Inflammatory macrophage treated with lipopolysaccharide for 4 hours (primary cell): ENCODE measurements at places on chromosomes 6 and 20.

GRCh38 chr6:119267126-119267905 is 82.2 kb downstream of the MAN1A1 start:
- DNase-seq: no peak

GRCh38 chr20:37484331-37484730 is 36.7 kb upstream of the NNAT start:
- peak; percentile 96 for DNase-seq

DNA sequence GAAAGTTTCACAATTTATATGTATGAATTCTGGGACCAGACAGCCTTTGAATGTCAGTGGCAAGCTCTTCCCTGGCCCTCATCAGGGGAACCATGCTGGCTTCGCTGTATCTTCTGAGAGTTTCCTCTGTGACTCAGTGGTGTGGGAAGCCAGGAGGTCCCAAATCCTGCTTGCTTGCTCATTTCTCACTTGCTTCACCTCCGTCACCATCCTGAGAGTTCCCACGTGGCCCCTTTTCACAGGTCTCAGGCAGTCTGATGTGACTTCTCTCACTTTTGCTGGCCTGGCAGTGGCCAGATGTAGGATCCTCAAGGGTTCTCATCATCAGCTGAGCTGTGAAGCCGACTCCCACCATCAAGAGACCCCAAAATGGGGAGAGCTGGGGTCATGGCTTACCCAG is 28.4 kb upstream of the RIN2 start:
- no peak for DNase-seq

DNA sequence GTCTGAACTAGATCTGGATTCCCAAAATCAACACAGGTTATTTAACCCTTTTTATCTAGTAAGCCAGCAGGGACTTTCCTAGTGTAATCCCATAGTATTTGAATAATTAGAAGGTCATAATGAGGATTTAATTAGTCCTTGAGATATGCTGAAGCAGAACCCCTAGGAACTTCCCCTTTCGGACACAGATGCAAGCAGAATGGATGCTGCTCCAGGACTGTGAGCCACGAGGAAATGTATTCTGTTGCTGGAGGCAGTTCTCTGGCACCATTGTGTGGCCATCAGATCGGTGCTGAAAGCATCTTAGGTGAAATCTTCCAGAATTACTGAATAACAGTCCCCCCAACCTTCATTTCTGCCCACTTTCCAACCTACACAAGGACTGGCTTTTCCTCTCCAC is 206.9 kb downstream of the TMEM242 start:
- no peak for DNase-seq

DNA sequence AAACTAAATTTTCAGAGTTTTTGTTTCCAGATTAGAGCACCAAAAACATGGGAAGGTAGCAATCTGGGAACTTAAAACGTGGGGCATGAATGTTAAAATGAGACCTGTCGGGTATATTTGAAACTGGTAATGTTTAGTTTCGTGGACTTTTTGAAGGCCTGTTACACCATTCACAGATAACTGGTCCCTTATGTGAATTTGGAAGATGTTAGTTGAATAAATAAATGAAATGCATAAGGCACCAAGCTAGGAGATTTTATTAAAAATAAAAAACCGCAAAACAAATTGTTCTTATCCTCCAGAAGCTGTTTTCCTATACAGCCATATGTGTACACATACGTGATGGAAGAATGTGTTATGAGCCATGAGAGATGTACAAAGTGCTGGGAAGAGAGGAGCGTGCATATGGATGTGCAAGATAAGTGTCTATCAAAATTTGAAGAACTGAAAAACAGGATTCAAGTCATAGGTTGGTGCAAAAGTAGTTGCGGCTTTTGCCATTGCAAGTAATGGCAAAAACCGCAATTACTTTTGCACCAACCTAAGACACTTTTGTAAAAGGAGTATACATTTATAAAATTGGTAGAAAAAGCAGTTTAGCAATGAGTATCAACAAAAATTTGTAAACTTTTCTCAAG is 700 bp upstream of the MCUR1 start:
- DNase-seq: peak; percentile 37

DNA sequence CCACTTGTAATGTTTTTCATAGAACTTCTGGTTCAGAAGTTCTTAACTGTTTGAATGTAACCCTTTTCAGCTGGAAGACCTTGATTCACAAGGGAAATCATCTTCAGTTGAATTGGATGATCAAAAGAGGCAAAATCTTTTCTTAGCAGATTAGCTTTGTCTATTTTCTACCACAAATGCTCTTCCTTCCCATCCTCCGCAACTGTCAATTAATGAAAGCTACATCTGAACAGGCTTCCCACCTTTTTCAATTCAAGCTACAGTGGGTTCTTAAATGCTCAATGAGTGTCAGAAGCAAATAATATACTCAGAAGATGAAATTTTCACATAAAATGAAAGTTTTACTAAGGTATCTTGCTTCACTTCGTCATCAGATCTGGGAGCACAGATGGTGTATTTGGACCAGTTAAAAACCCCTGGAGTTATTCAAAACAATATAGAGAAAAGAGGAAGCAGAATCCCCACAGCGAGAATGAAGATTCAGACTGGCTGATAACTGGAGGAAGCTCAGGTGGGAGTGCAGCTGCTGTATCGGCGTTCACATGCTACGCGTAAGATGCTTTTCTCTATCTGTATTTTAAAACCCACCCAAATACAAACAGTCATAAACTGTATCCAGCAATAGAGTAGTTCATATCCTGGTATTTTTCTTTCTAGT is 19.4 kb downstream of the QRSL1 start:
- no peak for DNase-seq

DNA sequence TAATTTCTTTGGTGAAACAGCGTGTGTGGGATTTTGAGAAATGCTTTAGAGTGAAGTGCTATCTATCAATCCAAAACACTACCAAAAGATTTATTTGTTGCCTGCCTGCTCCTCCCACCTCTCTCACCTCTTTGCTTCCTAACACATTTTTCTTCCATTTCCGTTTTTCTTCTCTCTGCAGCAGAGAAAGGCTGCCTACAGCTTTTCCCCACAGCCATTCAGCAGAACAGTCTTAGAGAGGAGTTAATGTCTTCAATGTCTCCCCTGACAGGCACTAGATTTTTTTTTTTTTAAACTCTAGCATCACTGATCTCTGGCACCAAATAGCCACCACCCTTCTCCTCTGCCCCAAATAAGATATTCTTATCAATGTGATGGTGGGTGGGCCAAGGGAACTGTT is 327.8 kb upstream of the MAN1A1 start:
- DNase-seq: no peak

GRCh38 chr20:41123631-41124030 is 13.7 kb upstream of the PLCG1 start:
- DNase-seq: no peak

DNA sequence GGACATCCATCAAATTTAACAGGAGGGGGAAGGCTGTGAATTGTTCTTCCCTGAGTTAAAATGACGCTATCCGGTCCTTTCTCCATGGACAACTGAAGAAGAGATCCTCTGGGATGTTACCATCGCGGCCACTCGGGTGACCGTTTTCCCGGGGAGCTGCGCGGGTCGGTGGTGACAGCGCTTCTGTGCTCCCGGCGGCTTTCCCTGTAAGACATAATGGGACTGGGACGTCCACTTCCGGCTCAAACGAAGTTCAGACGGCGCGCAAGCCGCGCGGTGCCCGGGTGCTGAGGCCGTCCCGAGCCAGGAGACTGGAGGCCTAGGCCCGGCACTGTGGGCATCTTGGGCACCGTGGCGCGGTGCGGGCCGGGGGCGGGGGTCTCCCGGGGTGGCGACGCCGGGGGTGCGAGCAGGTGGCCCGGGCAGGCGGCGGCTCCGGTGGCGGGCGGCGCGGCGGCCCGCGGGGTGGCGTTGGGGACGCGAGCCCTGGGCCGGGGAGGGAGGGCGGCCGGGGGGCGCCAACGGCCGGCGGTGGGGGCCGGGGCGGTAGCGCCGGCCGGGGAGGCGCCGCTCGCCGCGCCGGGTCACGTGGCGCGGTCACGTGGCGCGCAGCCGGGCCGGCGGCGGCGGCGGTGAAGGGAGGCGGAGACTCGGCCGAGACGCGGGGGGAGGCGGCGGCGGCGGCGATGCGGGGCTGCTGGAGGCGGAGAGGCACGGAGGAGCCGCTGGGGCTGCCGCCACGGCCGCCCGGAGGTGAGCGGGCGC is 63.6 kb downstream of the GTF2H5 start:
- peak; percentile 75 for DNase-seq

- DNase-seq: no peak
These were observed 43.4 kb upstream of the FABP7 start for GRCh38 chr6:122736163-122736562.

- DNase-seq: no peak
These were observed 86.1 kb downstream of the MAP7 start for GRCh38 chr6:136464148-136464547.

DNA sequence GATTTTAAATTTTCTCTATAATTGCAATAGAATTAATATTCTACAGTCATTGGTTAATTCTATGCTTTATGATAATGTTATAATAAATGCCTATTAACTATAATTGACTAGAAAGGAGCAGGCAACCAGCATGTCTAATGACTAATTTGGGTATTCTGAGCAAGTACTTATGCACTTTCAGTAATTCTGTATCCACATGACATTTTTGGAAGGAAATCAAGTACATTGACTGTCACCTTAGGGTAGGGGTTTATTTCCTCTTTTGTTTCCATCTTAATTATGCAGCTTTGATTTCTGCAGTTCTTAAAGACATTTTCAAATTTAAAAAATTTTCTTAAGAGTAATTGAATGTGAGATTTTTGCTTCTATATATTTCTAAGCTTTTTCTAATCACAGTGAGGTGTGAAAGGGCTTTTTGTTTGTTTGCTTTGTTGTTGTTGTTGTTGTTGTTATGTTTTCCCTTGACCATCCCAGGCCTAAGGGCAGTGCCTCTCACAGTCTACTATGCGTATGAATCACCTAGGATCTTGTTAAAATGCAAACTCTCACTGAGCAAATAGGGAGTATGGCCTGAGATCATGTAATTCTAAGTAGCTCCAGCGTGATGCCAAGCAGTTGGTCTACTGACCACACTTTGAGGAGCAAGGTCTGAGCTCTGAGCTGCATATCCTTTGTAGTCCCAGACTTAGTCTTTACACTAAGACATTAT is 467.1 kb upstream of the RNF217 start:
- DNase-seq: no peak

GRCh38 chr20:44910690-44911262 is 916 bp downstream of the PABPC1L start:
- no peak for DNase-seq

DNA sequence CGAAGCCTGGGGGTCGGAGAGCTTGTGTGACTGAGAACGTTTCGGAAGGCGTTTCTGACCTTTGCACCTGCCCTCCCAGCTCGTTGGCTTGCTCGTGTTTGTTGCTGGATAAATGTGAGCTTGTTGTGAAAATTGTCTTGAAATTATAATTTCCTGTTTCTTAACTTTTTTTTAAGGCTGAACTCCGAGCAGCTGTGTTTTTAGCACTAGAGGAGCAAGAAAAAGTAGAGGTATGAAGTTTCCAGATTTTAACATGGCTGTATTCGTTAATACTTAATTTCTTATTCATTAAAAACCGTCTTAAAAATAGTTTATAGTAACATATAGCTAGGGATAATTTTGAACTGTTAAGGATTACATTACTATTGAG is 672 bp downstream of the CEP43 start:
- no peak for DNase-seq

GRCh38 chr6:167094820-167095637 is 27.9 kb upstream of the CCR6 start:
- peak; percentile 52 for DNase-seq

DNA sequence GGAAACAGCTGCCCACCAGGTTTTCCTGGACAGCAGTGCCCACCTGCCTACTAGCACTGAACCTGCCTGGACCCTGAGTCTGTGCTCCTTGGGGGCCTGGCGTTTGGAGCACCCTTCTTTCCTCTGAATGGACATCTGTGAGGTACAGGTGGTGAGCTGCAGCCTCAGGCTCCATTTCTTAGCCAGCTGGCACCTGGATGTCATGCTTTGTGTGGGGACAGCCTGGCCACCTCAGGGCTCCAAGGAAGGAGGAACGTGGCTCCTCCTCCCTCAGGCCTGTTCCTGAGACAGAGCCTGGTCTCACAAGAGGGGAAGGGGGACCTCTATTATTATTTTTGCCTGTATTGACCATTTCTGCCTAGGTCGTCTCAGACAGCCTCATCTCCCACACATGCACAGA is 8.1 kb downstream of the TMEM151B start:
- no peak for DNase-seq

DNA sequence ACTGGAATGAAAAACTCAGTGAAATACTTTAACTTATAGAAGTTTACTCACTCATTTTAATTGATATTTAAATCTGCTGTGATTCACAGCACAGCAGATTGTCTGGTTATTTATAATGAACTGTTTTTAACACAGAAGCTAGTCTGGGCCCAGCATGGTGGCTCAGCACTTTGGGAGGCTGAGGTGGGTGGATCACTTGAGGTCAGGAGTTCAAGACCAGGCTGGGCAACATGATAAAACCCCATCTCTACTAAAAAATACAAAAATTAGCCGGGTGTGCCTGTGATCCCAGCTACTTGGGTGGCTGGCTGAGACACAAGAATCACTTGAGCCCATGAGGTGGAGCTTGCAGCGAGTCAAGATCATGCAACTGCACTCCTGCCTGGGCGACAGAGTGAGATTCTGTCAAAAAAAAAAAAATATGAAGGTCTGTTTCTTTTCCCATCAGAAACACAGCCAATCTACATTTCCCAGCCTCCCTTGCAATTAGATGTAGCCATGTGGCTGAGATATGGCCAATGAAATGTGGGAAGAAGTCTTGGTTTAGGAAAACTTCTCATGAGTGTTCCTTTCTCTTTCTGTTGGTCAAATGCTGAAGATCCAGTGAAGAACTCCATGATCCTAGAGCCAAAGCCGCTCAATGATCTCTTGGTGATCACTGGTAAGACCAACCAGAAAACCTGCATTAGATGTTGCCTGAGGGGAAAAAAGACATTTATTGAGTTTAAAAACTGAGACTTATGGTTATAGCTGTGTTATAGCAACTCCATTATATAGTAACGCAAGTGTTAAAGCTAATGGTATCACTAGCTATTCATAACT is 31.3 kb upstream of the BTN3A2 start:
- no peak for DNase-seq

DNA sequence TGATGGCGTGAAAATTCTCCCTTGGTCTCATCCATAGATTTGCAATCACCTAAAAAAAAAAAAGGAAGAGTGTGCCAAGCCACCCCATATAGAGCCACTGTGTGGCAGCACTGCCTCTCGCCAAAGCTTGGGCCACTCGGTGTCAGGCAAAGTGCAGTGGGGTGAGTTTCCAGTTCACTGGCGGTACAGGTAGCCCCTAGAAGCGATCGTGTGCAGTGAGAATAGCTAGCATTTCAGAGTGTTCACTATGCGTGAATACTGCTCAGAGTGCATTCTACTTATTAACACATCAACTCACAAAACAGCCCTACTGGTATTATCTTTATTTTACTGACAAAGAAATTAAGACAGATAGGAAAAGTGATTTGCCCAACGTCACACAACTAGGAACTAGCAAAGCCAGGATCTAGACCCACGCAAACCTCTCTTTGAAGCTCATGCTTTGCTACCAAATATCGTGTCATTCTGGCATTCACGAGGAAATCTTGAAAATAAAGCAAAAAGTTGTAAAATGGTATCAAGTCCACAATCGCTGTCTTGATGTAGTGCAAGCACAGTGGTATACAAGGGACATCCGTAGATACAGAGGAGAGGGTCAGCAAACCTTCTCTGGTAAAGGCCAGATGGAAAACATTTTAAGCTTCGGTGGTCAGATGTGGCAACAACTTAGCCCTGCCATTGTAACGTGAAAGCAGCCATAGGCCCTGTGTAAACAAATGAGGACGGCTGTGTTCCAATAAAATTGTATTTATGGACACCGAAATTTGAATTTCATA is 10.4 kb upstream of the GCNT2 start:
- peak; percentile 71 for DNase-seq
